ENCODE measurements at places on chromosomes 5 and 9.
A peak's percentile ranks its signal among the peaks of the same experiment; 100 is the strongest.

DNA sequence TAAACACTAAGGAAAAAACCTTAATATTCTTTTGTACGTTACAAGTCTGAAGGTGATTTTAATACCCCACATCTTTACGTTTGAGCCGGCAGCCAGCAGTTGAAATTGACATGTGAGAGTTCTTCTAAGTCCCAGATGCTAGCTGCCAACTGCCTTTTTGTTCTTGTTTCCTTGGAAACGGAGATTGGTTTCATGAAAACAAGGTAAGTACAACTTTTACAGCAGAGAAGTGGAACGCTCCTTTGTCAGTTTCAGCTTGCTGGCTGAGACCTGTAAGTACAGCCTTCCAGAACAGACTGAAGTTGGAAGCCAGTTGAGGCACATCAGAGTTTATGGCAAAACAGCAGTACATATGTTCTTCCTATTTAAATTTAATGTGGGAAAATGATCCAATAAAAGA lies 1018.4 kb upstream of the ARRDC3 start:
- no peak for DNase-seq

GRCh38 chr5:29208024-29208423 lies 1985.5 kb upstream of the CDH6 start:
- DNase-seq, result no peak

DNA sequence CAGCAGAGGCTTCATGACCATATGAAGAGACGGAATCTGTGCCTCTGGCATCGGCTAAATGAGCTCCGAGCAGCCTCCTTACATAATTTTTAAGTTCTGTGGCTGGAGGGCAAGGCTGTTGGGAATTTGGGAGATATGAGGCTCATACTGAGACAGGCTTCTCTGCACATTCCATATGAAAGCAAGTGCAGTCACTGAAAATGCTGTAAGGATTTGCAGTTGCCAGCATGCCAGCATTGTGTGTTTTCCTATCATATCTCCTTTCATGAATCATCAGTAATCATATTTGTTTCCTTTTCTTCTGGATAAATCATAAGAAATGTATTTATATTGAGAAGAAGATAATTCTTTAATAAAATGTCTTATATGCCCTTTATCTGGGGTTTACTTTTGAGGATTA lies 775.4 kb downstream of the SEMA5A start:
- DNase-seq, result no peak

- no peak for DNase-seq
These were observed 63.0 kb downstream of the TRIO start for GRCh38 chr5:14206028-14206725.

DNA sequence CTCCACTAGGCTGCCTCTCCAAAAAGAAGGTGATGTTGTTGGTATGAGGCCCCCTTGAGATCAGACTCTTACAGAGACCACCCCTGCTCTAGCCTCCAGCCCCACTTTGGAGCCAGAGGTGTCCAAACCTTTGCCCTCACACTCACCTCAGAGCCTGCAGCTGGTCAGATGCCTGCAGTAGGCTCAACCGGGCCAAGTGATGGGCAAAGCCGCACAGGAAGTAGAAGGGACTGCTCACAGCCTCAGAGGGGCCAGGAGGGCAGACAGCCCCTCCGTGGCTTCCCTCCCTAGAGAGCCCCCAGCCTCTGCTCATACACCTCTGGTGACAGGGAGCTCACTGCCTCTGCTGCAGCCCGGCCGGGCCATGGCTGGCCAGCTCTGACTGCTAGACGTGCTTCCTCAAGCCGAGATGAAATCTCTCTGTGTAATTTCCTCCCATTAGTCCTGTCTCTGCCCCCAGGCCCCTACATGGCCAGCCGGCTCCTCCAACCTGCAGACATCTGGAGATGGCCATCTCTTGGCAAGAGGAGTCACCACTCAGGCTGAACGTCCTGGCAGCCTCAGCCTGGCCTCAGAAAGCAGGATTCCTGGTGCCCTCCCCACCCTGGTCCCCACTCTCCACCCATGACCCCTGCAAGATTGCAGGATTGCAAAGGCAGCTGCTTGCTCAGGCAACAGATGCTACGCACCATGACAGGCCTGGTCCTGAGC lies 7.3 kb upstream of the TCF7 start:
- no peak for DNase-seq

GRCh38 chr9:18018661-18019060 lies 439.8 kb downstream of the SH3GL2 start:
- no peak for DNase-seq

DNA sequence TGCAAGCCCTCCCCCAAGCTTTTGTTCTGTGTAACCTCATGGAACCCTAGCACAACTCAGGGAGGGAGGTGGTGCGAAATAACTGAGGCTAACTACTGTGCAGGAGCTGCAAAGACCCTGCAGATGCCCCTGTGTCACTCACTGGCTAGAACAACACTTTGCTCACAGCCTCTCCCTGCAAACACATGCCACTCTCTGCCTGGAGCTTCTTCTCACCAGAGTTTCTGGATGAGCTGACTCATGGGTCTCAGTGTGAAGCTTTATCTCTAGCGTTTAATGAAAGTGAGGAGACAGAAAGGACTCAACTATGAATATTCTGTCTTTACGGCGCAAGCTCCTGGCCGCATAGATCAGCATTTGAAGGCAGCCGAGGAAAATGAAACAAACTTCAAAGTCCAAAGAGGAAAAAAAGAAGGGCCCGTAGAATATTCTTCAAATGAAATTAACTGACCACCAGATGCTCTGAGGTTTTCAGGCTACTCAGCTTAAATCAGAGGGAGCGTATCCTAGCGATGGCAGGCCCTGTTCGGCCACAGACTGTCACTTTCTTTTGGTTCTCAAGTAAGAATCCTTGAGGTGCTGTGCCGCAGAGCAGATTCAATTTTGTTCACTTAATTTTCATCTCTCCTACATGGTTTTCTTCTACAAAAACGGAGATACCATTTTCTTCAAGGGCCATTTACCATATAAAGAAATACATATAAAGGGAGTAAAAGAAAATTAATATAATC lies 77.7 kb upstream of the TAS2R1 start:
- DNase-seq, result no peak

DNA sequence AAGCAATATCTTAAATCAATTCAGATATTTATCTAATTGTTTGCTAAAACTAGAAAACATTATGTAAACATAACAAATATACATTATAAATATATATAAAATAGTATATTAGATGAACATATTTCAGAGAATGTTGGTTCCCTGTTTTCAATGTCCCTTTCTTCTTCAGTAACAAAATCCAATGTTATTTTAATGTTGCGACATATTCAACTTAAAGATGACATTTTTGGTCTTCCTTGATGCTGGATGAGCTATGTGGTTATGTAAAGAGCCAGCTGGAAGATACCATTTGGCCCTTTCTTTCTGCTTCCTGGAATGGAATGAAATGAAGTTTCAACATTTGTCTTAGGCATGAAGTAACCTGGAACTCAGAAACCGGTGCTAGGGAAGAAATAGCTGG lies 668.1 kb upstream of the CDH6 start:
- DNase-seq, result no peak

DNA sequence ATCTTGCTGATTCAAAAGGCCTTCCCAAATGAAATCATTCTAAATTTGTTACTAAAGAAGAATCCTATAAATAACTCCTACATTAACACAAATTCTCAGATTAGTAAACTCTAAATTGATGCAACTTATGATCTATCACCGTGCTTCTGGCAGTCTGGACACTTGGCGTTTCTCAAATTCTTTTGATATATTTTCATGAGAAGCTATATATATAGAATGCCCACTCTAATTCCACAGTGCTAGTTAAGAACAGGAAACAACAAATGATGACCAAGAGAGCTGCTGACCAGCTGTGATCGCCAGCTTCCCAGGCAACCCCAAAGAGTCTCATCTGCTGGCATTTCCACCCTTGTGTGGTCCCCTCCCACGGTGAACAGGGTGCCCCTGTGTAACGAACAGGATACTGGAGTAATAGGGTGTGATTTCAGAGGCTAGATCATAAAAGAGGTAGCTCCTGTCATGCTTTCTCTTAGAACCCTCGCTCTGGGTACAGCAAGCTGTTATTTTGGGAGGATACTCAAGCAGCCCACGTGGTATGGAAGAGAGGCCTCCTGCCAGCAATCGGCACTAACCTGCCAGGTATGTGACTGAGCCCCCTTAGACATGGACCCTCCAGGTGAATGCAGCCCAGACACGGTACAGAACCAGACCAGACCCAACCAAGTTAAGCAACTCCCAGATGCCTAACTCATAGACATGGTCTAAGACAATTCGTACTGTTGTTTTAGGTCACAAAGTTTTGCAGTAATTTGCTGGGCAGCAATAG lies 64.7 kb downstream of the CDC14B start:
- DNase-seq, result no peak

DNA sequence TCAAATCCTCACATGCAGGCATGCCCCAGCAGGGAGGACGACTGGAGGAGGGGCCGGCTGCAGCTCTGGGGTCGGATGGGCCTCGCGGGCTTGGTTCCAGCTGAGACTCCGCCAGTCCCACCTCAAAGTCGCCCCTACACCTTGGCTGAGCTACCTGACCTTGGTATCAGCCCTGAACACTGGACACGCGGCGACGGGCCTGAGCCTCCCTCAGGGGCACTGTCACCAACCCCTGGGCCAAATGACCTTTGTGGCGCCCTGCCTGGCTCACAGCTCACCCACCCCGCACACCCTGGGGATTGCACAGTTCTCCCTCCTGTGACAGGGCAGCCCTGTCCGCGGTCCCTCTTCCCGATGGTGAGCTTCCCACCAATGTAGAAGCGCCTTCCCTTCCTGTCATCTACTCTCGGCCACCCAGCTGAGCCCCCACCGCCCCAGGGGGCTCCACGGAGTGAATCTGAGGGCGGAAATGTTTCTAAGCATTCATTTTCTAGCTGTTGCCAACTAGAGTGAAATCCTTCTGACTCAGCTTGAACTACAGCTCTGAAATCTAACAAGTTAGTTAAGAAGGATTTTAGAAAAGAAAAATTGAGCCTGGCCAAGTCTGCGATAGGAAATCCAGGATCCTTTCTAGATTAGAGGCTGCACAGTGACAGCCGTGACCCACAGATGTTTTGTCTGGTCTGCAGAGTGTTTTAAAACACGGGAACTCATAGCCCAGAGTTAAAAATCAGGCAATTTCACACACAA lies 138.9 kb upstream of the PHYKPL start:
- no peak for DNase-seq

- DNase-seq, result peak; percentile 36
These were observed 43.1 kb downstream of the POLR1E start for GRCh38 chr9:37528652-37529471.

GRCh38 chr5:180234271-180234670 lies 25.3 kb upstream of the RASGEF1C start:
- DNase-seq, result no peak

DNA sequence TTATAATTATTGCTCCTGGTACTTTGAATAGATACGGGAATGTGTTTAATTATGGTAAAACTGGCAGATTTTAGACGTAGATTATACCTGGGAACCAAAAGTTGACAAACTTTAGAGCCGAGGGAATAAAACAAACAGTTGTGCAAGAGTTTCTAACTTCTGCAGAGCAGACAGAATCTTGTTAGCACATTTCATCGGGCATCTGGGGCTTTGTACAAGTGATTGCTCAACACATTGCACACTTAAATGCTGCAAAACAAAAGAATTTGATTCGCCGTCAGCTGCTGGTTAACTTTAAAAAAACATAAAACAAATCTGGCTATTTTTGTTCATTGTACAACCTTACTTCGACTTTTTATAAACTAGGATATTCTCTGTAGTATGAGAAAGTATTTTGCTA lies 398.1 kb downstream of the MAN2A1 start:
- DNase-seq, result no peak

GRCh38 chr5:66322786-66323528 lies 178.9 kb downstream of the SREK1 start:
- no peak for DNase-seq

- DNase-seq, result no peak
These were observed 25.0 kb upstream of the SNX2 start for GRCh38 chr5:122749886-122750285.

- no peak for DNase-seq
These were observed 712.1 kb upstream of the MEF2C start for GRCh38 chr5:89595056-89595455.

DNA sequence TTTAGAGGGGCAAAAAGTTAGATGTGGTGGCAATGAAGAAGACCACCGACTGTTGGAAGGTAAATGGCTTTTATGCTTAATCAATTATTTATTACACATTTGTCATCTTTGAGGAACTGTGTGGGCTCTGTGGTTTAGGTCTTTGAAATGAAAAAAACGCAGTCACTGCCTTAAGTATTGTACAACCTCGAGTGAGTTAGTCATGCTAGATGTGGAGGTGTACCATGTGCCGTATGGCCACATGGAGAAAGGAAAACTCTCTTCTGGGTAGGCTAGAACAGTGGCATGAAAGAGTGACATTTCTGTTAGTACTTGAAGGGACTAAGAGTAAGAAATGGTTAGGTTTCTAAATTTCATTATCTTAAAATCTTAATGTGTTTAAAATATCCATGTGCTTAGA lies 166.1 kb downstream of the HACD4 start:
- no peak for DNase-seq

DNA sequence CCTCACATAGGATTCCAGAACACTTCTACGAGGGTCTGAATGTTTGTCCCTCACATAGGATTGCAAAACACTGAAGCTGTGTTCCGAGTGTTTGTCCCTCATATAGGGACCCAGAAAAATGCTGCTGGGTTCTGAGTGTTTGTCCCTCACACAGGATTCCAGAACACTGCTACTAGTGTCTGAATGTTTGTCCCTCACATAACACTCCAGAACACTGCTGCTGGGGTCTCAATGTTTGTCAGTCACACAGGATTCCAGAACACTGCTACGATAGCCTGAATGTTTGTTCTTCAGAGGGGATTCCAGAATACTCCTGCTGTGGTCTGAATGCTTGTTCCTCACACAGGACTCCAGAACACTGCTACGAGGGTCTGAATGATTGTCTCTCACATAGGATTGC lies 218.7 kb downstream of the FOXD4L6 start:
- DNase-seq, result no peak

GRCh38 chr5:121726991-121727390 lies 124.7 kb upstream of the FTMT start:
- DNase-seq, result no peak

DNA sequence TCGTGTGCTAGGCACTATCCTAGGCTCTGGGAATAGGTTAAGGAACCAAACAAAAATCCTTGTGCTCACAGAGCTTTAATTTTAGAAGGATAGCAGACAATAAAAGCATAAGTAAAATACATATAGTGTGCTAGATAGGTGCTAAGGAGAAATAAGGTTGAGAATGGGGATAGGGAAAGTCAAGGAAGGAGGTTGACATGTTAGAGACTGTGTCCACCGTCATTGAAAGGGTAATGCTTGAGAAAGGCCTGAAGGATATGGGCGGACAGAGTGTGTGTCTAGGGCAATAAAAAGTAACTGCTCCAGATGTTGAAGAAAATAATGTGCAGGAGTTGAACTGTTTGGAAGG lies 482 bp upstream of the TDRD7 start:
- no peak for DNase-seq

- DNase-seq, result no peak
These were observed 338.8 kb downstream of the ARL15 start for GRCh38 chr5:53971551-53971950.

GRCh38 chr5:113132564-113132963 lies 156.0 kb downstream of the DCP2 start:
- DNase-seq, result no peak

GRCh38 chr5:856531-857425 lies 6.0 kb upstream of the ZDHHC11 start:
- DNase-seq, result no peak
